ENCODE measurements at places on chromosomes 12 and 14.

- DNase-seq = no peak
Measured at GRCh38 chr12:52024845-52025230, 18.1 kb downstream of the TAMALIN start.

- no peak for DNase-seq
Measured at GRCh38 chr12:96902076-96902475, 5.0 kb upstream of the NEDD1 start.

- peak; percentile 50 for DNase-seq
Measured at GRCh38 chr12:108543652-108544051, 17.3 kb downstream of the SART3 start.

DNA sequence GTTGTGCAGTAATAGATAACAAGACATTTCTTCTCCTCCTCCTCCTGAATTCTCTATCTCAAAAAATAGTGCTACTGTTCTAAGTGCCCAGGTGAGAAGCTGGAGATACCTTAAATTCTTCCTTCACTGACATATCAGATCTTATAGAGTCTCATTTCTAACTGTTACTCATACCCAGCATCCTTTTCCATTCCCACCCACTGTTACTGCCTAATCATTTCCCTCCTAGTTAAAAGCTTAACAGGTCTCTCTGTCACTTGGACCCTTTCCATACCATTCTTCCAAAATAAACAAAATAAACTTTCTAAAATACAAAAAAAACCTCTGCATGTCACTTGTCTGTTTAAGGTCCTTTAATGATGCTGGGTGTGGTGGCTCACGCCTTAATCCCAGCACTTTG lies 124.4 kb downstream of the VEZT start:
- no peak for DNase-seq

- no peak for DNase-seq
Measured at GRCh38 chr12:26010293-26010821, 51.9 kb downstream of the RASSF8 start.

- DNase-seq = no peak
Measured at GRCh38 chr12:116959198-116959460, 48.4 kb downstream of the FBXW8 start.

GRCh38 chr12:124682425-124683151 lies 115.2 kb upstream of the NCOR2 start:
- no peak for DNase-seq

GRCh38 chr12:96020314-96021003 lies 14.9 kb downstream of the LTA4H start:
- no peak for DNase-seq
